Body of pancreas (tissue), 4 donors: ENCODE measurements at places on chromosomes 11 and 22. TPM values are rescaled to one million over a fixed set of nuclear protein-coding genes. Genes with fewer than 3 reads are reported as not detected.

DNA sequence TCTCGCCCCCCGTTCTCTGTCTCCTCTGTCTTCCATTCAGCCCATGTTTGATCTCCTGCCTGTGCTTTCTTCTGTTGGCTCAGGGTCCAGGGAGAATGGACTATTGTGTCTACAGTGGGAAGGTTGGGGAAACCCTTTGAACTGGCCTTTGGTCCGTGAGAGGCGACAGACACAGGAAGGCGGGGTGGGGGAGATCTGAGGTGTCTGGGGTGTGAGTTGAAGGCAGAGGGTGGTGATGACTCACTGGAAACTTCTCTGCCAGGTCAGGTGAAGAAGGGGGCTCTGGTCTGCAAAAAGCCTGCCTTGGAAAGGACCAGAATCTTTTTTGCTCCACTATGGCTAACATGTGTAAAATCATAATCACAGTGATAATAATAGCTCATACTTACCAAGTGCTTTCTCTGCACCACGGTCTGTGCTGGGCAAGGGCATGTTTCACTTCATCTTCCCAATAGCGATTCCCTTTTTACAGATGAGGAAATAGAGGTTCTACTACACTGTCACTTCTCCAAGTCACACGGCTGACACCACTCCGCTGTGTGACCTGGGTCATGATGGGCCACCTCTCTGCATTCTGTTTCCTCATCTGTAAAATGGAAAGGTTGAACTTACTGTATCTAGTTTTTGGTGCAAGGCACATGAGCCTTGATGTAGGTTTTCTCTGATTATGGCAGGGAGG, 99.8 kb upstream of the ALX4 start:
- H3K36me3 ChIP-seq, result no peaks in the 10 kb centered on the region
- H3K4me1 ChIP-seq, result no peaks in the 10 kb centered on the region
- DNase-seq, result no peak

The SLC3A2 gene
- total RNA-seq, result 108 TPM

The C22orf15 gene
- total RNA-seq, result not detected

GRCh38 chr11:98616098-98616655, 404.6 kb upstream of the CNTN5 start:
- H3K27me3 ChIP-seq, result no peaks in the 10 kb centered on the region
- H3K4me3 ChIP-seq, result no peak overlapping the region
- no peak for DNase-seq
- H3K4me1 ChIP-seq, result no peaks in the 10 kb centered on the region

GRCh38 chr11:123185326-123185725, 9.7 kb downstream of the CLMP start:
- no peaks in the 10 kb centered on the region for H3K27me3 ChIP-seq
- H3K4me3 ChIP-seq, result no peak overlapping the region
- H3K27ac ChIP-seq, result no peak overlapping the region
- no peaks in the 10 kb centered on the region for H3K36me3 ChIP-seq
- H3K4me1 ChIP-seq, result no peaks in the 10 kb centered on the region

The CST6 gene
- total RNA-seq, result not detected

DNA sequence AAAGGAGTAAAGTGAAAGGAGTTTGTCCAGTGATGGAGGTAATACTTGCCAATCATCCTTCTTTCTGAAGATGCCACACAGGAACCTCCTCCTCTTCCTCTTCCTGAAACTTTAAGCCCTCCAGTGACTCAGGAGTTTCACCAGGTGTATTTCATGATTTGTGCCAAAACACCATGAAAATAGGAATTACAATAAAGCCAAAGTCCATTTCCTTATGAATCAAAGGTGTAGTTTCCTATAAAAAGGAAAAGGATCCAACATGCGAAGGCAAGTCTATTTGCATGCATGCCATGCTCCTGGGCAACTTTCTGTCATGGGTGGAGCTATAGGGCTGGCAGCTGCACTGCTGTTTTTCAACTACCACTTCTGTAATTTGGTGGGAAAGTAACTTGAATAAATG, 9.8 kb upstream of the POU2AF1 start:
- H3K4me3 ChIP-seq, result no peak overlapping the region
- no peak overlapping the region for H3K27ac ChIP-seq
- H3K4me1 ChIP-seq, result peaks cover 21% of the 10 kb centered on the region
- H3K36me3 ChIP-seq, result no peaks in the 10 kb centered on the region

The ALG9 gene
- total RNA-seq, result 25.9 TPM

The PTPRCAP gene
- total RNA-seq, result 6.9 TPM

DNA sequence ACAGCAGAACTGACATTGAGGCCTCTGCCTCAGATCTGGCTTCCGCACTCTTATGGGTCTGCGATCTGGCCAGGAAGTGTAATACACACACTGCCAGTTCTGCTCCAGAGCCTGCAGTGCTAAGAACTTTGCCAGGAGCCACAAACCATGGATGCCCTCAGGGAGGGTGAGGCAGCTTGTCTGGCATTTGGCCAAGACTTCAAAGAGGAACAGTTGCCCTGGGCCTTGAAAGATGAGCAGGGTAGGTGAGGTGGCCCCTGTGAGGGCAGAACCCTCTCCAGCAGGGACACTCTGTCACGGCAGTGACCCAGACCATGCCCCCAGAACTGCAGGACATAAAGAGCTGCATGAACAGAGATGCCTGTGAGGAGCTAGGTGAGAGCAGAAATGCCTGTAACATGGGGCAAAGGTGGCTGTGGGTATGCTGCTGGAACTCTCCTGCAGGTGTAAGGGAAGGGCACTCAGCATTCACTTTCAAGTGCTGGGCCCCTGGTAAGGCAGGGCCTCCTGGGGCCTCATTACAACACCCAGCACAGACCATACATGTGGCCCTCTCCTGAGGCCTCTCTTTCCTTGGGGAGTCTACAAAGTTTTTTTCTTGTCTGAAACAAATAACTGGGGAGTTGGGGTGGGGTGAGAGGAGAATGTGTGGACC, 47.3 kb downstream of the NEU3 start:
- no peak for DNase-seq
- no peak overlapping the region for H3K27ac ChIP-seq
- no peaks in the 10 kb centered on the region for H3K36me3 ChIP-seq
- no peaks in the 10 kb centered on the region for H3K27me3 ChIP-seq
- no peaks in the 10 kb centered on the region for H3K4me1 ChIP-seq

The MRGPRF gene
- total RNA-seq, result 4.7 TPM

The GRIK4 gene
- total RNA-seq, result not detected
